ENCODE measurements at places on chromosomes 11 and 22.

DNA sequence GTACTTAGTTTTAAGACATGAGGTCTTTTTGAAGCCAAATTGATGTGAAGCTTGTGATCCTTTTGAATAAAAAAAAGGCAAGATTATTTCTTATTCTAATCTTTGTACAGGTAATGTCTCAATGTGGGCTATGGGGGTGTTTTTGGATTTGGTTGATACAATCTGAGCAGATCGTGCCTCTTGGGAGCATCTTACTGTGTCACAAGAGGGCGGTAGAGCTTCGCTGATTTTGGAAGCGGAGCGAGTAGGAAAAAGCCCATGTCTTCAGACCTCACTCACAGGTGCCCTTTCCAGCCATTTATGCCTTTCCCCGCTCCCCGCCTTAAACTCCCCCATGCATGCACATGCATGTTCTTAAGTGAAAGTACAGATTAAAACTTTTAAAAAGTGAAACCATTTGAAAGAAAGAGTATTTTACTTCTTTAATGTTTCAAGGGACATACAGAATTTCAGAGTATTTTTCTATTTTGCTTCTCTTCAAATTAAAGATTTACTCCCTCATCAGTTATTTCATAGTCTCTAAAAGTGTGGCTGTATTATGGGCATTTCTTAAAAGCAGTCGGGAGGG is 18.8 kb downstream of the DDX25 start:
- peak; percentile 68 for DNase-seq

GRCh38 chr11:14101388-14101787 is 138.9 kb downstream of the SPON1 start:
- DNase-seq: no peak

GRCh38 chr22:44933666-44934453 is 75.9 kb downstream of the PHF21B start:
- no peak for DNase-seq

- DNase-seq: no peak
Observed at GRCh38 chr22:44311855-44312170, 938 bp downstream of the SHISAL1 start.

DNA sequence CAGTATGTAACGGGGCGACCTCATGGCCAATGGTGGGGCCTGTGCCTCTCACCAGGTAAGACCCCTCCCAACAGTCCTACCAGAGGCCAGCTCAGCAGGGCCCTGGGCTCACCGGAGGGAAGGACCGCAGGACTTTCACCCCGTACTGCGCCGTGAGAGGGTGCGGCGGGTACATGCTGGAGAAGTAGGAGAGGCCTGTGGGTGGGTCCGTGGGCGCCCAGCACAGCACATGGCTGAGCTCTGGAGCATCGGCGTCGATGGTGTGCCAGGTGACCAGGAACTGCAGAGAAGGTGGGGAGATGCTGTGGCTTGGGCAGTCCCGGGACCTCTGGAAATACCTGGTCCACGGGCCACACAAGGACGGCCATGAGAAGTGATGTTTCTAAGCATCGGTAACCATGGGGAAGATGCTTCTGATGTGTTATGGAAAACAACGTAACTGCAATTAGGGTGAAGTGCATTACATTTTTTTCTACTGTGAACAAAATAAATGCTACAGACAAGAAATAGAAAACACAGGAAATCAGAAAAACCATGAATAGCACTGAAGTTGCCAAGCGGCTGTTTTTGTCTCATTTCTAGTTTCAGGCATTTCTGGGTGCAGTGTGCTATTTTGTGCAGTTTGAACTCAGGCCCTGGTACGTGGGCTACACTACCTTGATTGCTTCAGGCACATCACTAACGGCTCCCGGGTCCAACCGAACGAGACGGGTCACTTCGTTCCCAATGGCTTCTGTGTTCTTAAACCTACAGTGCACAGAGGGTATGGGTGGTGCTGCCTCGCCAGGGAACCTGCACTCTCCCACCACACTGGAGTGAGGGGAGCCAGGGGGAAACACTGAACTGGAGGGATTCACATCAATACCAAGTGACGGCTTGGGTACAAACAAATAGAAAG is 46.5 kb upstream of the SERPIND1 start:
- no peak for DNase-seq

GRCh38 chr11:66126064-66126463 is 56.0 kb downstream of the PACS1 start:
- DNase-seq: no peak

DNA sequence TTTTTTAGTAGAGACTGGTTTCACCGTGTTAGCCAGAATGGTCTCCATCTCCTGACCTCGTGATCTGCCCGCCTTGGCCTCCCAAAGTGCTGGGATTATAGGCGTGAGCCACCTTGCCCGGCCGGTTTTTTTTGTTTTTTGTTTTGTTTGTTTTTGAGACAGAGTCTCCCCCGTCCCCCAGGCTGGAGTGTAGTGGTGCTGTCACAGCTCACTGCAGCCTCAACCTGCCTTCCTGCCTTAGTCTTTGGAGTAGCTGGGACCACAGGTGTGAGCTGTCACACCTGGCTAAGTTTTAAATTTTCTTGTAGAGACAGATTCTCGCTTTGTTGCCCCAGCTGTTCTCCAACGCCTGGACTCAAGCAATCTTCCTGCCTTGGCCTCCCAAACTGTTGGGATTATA is 3.2 kb downstream of the PPIL2 start:
- no peak for DNase-seq

GRCh38 chr11:66150725-66151124 is 80.7 kb downstream of the PACS1 start:
- no peak for DNase-seq

GRCh38 chr11:2975594-2975993 is 16.5 kb downstream of the NAP1L4 start:
- no peak for DNase-seq

GRCh38 chr11:130726234-130727037 is 189.8 kb downstream of the SNX19 start:
- peak; percentile 83 for DNase-seq

DNA sequence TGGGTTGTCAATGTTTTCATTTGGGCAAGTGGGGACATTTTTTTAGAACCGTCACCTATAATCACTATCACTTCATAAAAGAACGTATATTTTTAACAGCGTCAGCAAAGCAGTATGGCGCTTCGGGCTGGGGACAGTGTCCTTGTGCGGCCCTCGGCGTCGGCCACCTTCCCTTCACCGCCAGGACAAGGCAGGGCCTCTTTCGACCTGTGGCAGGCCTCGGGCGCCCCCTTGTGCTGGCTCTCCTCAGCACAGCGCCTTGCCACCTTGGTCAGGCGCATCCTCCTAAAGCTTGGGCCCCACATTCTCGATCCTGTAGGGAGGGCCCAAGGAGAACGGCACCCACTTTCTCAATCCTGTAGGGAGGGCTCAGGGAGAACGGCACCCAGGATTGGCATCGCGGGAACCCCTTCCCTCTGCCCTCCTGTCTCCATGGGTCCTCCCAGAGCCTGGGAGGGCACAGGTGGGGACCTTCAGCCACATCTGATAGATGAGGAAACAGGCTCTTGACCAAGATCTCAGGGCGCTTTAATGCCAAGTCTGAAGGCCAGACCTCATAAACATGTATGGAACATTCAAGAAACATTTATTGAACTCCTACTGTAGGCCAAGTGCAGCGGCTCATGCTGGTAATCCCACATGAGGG is 11.5 kb upstream of the FADD start:
- no peak for DNase-seq

- DNase-seq: peak; percentile 75
Observed at GRCh38 chr11:116888024-116888423, 50.6 kb upstream of the APOA1 start.

- DNase-seq: no peak
Observed at GRCh38 chr22:43876866-43877509, 14.7 kb upstream of the SULT4A1 start.

DNA sequence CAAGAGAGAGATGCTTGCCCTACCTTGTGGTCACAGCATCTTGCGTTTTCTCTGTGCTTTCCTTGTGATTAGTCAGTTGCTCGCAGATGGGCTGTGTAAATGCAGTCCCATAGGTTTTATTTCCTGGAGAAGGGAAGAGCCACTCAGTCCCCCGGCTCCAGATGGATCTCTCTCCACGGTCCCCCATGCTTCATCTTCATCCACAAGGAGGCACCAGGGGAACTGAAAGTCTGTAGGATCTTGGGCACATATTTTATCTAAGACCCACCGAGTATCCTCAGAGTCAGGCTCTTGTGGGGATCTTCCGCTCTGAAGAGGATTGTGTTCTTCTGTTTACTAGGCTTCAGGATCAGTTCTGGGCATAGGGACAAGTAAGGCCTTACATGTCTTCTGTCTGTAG is 66.8 kb upstream of the E2F8 start:
- no peak for DNase-seq

DNA sequence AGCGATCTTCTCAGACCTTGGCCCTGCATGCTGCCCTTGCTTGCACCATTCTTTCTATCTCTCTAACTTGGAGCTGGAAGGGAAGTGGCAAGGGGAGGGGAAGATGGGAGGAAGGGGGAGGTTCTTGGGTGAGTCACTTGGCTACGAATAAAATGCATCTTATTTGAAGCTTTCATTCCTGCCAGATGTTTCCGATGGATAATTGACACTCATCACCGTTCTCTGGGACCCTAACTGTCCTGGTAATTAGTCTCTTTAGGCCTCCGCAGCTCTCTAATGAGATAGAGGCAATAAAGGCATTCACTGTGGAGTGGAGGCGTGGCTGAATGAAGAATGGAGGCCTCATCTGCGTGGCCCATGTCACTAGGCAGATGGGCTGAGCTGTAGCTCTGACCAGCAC is 960.1 kb downstream of the NTM start:
- no peak for DNase-seq

- no peak for DNase-seq
Observed at GRCh38 chr11:79466411-79466810, 25.6 kb upstream of the TENM4 start.

DNA sequence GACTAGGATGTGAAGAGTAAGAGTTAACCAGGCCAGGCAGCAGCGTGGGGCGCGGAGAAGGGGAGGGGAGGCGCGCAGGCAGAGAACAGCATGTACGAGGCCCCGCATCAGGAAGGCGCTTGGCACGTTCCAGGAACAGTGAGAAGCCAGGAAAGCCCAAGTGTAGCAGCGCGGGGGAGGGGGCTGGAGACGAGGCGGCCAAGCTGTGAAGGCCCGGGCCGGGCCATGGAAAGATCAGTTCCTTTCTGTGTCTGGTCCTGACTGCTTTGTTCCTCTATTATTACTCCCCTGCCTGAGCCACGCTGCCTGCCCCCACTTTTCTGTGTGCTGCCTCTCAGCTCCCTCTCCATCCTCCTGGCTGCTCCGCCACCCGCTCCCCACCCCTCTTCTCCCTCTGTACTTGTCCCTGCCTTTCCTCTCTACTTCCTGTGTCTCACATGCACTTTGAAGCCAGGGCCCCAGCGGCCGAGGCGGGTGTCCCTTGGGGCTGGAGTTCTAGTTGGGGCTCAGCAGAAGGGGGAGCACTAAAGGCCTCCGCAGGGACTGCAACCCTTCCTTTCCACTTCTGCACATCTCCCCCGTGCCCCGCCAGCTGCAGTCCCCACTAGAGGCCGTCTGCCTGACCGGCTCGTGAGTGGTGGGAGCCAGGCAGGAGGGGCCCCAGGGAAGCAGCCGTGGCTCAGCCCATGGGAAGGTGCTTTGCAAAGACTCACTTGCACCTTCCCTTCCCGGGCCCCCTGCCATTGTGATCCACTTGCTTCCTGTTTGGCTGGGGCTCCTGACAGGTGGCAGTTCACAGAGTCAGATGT is 63.7 kb downstream of the PRDM11 start:
- peak; percentile 93 for DNase-seq

- no peak for DNase-seq
Observed at GRCh38 chr22:27566602-27567001, 235.0 kb downstream of the MN1 start.

- no peak for DNase-seq
Observed at GRCh38 chr11:73171436-73172161, 29.5 kb upstream of the FCHSD2 start.

DNA sequence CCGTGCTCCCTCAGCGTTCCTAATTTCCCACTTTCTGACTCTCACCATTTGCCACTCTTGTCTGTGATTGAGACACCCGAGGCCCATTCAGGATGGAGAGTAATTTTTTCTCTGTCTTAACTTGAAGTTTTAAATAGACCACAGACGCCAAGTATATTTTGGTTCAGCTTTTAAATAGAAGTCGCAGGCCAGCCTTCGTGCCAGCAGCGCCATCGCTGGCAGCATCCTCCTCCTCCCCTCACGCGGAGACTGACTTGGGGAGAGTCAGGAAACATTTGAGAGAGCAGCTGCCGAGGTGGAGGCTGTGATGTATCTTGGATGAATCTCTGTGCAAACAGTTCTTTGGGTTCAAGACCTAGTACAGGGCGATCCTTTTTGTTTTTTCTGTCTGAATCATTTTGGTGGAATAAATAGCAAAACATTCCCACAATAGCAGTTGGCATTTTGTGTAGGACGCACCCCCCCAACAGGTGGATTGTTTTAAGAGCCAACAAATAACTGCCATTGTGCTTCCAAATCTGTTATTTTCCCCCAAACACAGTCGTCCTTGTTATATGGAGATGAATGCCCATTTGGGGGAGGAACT is 889 bp upstream of the DMC1 start:
- DNase-seq: peak; percentile 21

DNA sequence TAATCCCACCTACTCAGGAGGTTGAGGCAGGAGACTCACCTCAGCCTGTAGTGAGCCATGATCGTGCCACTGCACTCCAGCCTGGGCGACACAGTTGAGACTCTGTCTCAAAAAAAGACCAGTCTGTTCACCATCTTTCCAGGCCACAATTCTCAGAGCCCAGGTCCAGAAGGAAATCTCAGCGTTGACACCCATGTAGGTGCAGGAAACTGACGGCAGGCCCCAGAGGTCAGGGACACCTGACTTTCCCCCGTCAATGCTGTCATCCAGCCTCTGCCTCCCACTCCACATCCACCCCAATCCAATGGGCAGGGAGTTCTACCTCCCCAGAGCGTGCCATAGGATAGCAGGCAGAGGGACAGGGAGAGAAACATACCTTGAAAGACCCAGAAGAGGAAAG is 5.9 kb upstream of the GRK2 start:
- DNase-seq: no peak

- DNase-seq: peak; percentile 11
Observed at GRCh38 chr11:130313383-130314183, 1.1 kb downstream of the ZBTB44 start.

DNA sequence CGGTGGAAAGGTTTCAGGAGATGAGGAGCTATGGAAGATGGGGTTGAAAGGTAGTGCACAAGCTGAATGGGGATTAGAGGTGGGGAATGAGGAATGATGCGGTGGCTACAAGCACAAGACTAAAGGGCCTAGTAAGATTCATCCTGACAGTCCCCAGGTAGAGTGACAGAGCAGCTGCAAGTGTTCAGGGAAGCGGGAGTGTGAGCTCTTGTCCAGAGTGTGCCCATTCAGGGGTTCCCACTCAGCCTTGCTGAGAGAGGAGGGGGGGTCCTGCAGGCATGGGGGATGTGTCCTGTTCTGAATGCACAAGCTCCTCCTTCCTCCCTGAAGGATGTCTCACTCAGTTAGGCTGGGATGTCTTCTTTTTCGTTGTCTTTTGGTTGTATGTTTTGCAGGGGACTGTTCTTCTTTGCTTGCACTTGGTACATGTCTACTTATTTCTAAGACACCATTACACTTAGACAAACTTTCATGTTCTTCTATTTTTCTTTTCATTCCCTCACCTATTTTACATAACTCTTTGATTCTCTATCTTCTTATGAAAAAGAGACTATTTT is 25.8 kb upstream of the CLPB start:
- DNase-seq: no peak

All from skin of body (tissue), 3 donors.